Stimulated activated CD8-positive, alpha-beta memory T cell treated with anti-CD3 and anti-CD28 coated beads, Interleukin-4, amount 100 ng/mL, for 4 hours (primary cell): ENCODE measurements at places on chromosomes 2 and 18.

DNA sequence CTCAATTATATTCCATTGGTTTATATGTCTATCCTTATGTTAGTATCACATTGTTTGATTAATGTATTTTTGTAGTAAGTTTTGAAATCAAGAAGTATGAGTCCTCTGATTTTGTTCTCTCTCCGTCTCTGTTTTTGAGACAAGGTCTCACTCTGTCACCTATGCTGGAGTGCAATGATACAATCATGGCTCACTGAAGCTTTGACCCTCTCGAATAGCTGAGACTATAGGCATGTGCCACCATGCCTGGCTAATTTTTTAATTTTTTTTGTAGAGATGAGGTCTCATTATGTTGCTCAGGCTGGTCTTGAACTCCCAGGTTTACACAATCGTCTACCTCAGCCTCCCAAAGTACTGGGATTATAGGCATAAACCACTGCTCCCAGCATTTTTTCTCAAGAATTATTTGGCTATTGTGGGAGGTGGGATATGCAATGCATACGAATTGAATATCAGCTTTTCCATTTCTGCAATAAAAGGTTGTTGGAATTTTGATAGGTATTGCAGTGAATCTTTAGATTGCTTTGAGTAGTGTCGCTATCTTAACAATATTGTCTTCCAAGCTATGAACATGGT, 17.7 kb upstream of the GORASP2 start:
- DNase-seq = no peak

DNA sequence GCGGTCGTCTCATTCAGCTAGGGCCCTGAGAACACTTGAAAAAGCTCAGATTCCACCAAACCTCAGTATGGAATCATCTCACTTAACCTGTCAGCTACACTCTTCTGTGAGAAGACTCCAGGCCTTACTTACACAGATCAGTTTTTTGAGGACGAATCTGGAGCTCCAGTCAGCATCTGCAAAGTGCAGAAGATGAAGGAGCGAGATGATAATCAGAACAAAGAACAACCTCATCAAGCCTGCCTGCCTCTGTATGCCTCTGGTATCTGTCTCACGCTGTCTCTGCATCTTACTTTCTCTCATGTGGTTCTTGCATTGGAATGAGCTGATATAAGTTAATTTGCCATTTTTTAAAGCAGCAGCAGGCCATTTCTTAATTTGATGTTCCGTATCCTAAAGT, 444.1 kb upstream of the LRATD1 start:
- DNase-seq = no peak

DNA sequence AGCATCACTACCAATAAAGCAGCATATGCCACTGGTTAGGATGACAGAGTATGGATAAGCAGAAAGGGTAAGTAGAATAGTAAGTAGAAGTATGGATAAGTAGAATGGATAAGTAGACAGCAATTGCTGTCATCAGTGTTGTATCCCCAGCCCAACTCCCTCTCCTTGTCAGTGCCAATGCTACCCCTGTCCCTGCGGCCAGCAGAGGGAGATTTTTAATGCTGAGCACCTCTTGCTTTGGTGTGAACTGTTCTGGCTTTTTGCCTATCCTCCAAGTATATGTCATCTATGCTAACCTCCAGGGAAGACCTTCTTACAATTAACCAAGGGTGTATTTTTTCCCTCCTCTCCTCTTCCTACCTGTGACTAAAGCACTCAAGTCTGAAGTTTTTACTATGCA, 136.7 kb upstream of the SPHKAP start:
- DNase-seq = no peak

DNA sequence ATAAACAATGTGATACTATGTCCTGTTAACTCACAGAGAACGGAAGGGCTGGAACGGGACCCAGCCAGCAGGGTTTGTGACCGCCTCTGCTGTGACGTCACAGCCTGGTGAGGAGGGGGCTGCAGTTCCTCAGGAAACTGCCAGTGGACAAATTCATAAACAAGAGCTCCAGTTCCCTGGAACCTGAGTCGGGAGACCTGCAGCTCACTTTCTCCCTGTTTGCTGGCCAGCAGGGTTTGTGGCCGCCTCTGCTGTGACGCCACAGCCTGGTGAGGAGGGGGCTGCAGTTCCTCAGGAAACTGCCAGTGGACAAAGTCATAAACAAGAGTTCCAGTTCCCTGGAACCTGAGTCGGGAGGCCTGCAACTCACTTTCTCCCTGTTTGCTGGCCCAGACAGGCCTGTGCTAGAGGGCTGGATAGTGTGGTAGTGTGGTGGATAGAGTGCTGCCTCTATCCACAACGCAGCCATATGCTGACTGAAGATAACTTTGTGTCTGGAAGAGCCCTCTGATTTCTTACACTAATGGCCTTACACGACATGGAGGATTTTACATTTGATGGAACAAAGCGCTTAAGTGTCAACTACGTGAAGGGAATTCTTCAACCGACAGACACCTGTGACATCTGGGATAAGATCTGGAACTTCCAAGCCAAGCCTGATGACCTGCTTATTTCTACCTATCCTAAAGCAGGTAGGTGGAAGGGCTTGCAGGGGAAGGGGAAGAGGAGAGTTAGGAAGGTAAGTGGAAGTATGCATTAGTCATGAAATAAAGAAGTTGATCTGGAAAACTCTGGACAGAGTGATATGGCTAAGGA, at the start of gene SULT1C4:
TSS of gene SULT1C4 (plus strand) at position 140 of the 816 bp plus-strand sequence. CDS start at position 524, 384 bp downstream.
- DNase-seq = no peak

DNA sequence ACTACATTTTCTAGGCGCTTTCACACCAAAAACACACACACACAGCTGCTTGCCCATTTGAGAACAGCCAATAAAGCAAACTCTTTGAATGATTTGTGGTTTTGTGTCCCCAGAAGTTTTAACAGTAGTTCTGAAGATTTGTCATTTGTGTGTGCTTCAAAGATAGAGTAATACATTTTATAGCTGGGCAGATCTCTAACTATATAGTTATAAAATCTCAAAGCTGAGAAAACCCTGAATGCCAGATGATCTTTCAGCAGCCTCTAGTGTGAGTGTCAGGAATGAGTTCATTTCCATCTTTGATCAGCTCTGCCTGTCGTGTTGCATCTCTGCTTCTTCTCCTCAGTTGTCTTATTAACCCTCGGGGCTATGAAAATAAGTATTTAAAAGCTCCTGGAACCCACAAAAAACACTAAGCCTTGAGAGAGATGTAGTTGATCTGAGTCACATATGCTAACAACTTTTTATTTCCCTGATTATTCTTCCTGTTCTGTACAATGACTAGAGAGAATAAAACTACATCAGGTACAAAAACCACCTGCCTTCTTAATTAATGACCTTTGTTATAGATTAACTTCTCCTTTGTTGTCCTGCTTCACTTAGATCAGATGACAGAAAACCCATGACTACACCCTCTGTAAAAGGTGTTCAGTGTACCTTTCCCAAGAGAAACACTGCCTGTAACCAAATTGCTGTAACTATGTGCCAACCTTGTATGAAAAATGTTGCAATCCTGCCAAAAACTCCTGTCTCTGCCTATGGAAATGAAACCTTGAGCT, 30.0 kb upstream of the SLC3A1 start:
- no peak for DNase-seq

GRCh38 chr18:48481092-48481491, 57.7 kb upstream of the CTIF start:
- DNase-seq = no peak

- no peak for DNase-seq
These were observed 311.8 kb downstream of the LNPK start for GRCh38 chr2:175690113-175690837.

DNA sequence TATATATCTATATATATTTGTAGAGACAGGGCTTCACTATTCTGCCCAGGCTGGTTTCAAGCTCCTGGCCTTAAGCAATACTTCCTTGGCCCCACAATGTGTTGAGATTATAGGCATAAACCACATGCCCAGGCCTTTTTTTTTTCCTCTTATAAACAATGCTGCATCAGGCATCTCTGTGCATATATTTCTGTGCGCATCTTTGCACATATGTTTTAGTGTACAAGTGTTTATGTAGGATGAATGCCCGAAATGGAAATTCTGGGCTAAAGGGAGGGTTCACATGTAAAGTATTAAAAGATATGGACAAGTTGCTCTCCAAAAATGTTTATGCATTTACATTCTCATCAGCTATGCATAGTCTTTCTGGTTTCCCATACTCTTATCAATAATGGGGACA, 183.2 kb upstream of the SPRED2 start:
- DNase-seq = no peak

DNA sequence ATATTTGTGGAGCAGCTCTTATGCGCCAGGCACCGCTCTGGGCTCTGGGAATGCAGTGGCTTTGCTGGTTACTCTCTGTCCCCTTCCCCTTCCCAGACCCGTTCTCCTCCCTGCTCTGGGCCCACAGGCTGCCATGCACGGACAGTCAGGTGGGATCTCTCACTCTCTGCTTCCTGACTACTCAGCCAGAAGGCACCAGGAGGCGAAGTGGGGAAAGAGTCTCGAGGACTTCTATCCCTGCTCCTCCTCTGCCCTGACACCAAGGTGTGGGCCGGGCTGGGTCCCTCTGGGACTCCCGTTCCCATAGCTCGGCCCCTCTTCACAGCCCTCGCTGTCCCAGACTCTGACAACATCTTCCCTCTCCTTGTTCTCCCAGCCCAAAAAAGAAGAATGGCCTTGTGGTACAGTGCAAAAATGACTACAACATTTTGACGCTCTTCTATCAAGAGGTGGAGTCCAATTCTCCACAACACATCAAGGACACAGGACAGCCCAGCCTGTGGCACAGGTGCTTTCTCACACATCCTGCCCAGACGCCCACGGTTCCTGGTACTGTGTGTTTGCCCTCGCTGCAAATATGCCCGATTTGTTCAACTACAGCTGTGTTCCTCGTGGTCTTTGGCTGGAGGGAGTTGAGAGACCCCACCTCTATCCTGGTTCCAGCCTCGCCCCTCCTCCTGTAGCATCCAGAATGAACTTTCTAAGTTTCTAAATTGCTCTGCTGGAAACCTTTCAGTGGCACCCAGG, 14.0 kb upstream of the DUSP2 start:
- DNase-seq = no peak

- no peak for DNase-seq
These were observed 465.5 kb downstream of the DCDC2C start for GRCh38 chr2:4168834-4169233.

DNA sequence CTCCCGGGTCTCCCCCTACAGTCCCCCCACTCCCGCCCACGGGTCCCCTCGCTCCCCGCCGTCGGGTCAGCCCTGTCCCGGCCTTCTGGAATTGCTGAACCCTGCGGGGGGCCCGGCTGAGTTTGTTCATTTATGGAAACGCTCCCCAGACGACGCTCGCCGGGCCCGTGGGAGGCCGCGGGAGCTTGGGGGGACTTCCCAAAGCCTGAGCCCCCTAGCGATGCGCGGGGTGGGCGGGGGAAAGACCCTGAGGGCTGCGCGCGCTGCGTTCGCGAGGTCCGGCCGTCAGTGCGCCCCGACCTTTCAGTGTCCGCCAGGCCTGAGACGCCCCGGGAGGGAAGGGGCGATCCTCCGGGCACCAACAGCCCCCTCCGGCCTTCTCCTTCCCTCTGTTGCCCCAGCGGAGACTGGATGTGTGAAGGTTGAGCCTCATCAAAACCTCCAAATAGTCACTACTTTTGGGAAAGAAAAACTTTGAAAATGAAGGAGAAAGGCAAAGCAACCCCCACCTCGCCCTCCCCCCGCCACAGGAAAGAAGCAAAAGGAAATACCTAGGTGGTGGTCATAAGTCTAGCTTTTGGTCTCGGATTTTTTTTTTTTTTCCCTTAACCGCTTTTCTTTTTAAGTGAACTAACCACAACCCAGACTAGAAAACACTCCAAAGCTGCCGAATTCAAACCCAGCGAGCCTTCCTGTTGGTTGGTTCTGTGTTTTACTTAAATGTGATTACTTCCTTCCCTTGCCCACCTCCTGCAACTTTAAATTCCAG, 509 bp upstream of the CYS1 start:
- no peak for DNase-seq

GRCh38 chr18:3932276-3932675, 482.3 kb downstream of the TGIF1 start:
- DNase-seq = no peak

DNA sequence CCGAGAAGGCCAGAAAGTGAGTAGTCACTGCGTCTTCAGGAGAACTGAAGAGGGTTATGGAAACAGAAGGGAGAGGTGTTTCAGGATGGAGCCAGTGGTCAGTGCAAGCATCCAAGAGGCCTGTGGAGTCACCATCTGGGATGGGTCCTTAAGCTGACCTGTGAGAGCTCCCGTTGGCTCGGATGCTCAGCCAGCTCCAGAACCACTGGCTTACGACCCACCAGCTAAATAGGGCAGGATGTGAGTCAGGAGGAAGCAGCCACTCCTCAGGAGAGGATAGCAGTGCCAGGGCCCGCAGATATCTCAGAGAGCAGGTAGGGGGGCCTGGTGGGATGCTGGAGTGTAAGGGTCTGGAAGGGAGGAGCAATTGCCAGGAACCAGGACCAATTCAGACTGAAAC, 63.1 kb upstream of the B3GNT7 start:
- DNase-seq = no peak

GRCh38 chr2:103161456-103162289, 399.8 kb downstream of the TMEM182 start:
- DNase-seq = no peak

DNA sequence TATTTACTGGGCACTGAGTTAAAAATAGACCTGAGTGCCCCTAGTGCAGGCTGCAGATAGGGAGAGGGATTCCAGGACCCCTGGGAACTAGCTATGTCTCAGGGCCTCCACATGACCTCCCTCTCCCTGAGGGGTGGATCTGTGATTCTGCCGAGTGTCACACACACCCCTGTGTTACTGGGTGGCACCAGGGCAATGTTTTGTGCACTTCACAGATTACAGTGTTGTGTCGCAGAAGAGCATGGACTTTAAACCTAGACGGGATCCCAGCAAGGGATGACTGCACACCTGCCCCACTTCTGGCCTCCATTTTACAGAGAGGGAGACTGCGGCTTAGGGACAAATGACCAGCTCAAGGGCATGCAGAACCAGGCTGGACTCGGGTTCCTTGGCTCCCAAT, 65.6 kb downstream of the ZFP36L2 start:
- no peak for DNase-seq

DNA sequence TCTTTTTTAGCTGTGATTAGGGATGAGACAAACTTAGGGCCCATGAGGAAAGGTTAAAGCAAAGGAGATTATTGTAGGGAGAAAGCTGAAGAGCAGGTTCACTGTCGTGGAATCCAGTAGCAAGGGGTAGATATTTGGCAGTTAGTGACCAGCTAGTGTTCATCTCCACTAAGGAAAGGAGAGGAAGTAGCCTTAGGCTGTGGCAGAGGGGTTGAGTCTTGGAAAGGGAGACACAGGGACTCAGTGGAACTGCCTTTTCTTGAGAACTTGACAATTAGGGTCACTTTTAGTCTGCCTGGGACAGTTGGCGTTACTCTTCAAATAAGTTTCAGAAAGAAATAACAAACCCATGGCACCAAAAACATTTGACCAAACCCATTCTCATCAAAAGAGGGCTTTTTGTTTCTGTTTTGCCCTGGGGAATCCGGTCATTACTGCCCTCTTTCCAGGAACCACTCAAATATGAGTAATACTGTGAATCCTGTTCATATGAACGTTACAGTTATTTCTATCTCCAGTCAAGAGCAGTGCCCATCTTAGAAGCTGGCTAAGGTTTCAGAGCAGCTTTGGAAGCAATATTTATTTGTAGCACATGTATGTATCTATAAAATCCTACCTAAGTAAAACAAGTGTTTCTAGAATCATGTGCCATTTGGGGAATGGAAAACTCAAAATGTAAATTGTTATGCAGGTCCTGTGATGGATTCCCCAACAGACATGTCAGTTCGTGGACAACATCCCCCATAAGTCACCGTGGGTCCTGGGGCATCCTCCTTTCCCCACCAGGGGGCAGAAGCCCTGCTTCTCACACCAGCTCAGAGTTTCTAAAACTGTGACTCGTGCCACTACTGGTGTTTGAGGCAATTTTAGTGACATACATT, 77.3 kb upstream of the PHLPP1 start:
- peak; percentile 14 for DNase-seq
